Stimulated activated CD8-positive, alpha-beta memory T cell treated with anti-CD3 and anti-CD28 coated beads, Interleukin-2, amount 100 ng/mL, for 48 hours (primary cell): ENCODE measurements at places on chromosomes 6 and 20.
A peak's percentile ranks its signal among the peaks of the same experiment; 100 is the strongest.

DNA sequence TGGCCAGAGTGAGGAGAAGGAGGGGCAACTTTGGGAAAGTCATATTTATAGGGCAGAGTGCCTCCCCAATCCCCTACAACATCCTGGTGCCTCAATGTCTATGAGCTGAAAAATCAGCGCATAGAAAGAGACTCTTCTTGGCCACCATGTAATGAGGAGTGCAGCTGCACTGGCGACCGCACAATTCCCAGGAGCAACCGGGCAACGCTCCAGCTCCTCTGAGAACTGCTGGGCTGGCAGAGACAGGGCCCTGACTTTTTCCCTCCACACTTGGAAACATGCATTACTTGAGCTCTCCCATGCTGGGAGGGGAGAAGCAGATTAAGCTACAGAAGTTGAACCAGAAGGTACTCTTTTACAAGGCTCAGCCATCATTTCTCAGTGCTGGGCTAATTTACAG lies 31.4 kb upstream of the MARCKS start:
- no peak for DNase-seq

- no peak for DNase-seq
Measured at GRCh38 chr6:5723841-5724691, 282.7 kb downstream of the NRN1 start.

- no peak for DNase-seq
Measured at GRCh38 chr6:106560996-106561685, 68.2 kb downstream of the RTN4IP1 start.

GRCh38 chr6:64803470-64804166 lies 903.4 kb downstream of the EYS start:
- DNase-seq = no peak

DNA sequence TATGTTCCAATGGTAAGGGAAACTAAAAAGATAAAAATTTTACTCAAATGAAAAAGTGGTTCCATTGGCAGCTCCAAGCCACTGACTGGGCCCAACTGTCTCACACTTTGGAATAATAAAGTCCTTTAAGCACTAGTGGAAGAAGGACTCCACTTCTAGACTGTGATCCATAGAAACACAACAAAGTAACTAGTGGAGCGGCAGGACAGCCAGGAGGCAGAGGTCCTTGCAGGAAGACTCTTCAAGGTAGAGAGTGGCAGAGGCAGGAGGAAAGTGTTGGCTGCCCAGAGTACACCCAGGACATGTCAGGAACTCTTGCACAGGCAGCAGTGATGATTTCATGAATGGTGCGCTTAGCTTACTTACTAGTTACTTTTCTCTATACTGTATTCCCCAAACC lies 65.0 kb upstream of the CCN6 start:
- DNase-seq = no peak

GRCh38 chr20:36548006-36548315 lies 6.6 kb downstream of the MYL9 start:
- DNase-seq = no peak

GRCh38 chr6:76453270-76453669 lies 380.8 kb upstream of the IMPG1 start:
- DNase-seq = no peak

DNA sequence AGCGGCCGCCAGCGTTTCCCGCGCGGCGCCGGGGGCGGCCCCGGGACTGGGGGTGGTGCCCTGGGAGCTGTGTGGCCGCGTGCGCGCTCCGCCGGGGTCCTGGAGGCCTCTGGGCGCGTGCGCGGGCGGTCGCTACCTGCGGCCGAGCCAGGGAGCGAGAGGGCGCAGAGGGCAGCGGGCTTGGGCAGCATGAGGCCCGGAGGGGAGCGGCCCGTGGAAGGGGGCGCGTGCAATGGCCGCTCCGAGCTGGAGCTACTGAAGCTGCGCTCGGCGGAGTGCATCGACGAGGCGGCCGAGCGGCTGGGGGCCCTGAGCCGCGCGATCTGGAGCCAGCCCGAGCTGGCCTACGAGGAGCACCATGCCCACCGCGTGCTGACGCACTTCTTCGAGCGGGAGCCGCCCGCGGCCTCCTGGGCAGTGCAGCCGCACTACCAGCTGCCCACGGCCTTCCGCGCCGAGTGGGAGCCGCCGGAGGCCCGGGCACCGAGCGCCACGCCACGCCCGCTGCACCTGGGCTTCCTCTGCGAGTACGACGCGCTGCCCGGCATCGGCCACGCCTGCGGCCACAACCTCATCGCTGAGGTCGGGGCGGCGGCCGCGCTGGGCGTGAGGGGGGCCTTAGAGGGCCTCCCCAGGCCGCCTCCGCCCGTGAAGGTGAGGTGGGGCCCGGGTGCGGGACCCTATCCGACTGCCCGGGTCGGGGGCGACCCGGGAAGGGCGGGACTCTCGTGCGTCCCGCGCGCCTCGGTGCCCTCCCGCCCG lies at the start of gene PM20D2:
Gene PM20D2 (plus strand): TSS at position 100 of the 762 bp plus-strand sequence. CDS start 90 bp downstream, at position 190.
- peak; percentile 51 for DNase-seq

DNA sequence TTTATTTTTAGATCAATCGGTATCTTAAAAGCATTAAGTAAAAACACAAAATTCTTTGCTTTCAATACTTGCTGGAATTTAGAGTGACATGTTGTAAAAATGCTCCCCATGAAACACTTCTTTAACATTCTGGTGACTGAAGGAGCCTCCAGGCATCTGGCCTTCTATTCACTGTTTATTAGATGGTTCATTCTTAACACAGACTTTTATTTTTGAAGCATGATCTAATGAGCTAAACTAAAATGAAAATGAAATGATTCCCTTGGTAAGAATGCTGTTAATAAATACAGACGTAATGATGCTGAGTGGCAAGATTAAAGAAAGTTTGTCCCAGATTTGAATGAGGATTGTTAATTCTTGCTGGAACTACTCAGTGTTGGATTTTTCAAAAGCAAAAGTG lies 698.4 kb downstream of the TENT5A start:
- DNase-seq = no peak

DNA sequence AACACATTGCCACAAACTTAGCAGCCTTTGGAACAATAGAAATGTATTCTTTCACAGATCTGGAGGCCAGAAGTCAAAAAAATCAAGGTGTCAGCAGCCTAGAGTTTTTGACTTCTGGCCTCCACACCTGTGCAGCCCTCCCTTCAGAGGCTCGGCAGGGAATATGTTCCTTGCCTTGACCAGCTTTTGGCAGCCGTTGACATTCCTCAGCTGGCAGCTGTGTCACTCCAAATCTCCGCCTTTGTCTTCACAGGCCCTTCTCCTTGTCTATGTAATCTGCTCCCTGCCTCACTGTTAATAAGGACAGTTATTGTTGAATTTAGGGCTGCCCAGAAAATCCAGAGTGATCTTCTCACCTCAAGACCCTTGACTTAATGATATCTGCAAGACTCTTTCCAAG lies 17.2 kb upstream of the AHI1 start:
- no peak for DNase-seq

GRCh38 chr20:63101781-63102720 lies 95.3 kb upstream of the BHLHE23 start:
- DNase-seq = peak; percentile 46

DNA sequence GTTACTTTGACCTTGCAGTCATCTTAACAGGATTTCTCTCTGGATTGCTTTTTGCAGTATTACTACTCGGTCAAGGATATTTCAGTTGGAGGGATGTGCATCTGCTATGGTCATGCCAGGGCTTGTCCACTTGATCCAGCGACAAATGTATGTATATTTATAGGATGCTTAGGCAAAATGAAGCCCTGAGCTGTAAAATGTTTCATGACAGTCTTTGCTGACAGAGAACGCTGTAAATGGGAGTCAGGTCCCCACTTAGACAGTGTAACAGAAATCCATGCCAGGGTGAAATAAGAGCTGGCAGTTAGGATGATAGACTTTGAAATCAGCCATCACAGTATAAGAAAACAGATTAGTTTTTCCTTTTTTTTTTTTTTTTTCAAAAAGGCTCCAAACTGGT lies 264.0 kb downstream of the LAMA2 start:
- no peak for DNase-seq

- no peak for DNase-seq
Measured at GRCh38 chr6:141415896-141416295, 716.8 kb upstream of the GJE1 start.

DNA sequence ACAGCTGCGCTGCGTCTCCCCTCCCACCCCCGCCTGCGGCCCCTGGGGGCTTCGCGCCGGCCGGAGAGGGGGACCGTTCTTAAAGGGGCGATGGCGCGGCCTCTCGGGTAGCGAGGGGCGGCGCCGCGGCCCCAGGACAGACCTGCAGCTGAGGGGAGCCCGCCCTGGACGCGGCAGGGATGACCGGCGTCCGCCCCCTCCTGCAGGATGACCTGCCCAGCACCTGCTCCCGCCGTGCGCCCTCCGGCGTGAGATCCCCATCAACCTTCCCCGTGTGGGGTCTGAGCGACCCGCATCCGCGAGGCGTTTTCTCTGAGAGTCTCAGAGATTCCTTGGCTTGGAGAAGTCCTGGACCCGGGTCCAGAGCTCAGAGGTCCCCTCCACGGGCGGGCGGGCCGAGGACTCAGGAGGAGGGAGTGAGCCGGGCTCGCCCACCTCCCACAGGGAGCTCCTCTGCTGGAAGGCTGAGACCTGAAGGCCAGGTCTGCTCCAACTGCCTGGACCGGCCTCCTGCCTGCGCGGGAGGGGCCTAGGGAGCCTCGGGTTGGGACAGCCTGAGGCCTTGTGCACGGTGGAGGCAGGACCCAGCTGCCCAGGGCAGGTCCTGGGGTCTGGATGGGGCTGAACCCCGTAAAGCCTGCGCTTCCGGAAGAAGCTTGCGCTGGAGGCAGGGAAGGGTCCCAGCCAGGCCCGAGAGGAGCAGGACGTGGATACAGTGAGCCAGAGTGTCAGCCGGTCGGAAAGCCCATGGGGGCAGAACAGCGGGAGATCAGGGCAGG lies 532 bp upstream of the NKAIN4 start:
- DNase-seq = no peak

GRCh38 chr6:57215260-57215659 lies 6.8 kb downstream of the RAB23 start:
- DNase-seq = no peak
